ENCODE measurements at places on chromosomes 12 and 14.

DNA sequence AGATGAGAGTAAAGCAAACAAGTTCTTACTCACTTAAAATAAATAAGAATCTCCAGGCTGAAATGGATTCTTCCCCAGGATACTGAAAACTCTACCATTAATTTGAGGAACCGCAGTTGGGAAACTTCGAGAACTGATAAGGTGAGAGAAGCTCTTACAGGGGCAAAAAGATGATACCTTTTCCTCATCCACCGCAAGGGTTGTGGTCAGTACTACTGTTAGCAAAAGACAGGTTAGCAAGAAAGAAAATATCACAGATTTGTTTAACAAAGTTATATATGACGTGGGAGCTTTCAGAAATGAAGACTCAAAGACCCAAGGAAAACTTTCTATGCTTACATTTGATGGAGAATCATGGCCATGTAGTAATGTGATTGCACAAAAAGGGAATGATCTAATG lies 441.6 kb downstream of the PCNX1 start:
- DNase-seq: no peak

- no peak for DNase-seq
These were observed 178.1 kb upstream of the DDHD1 start for GRCh38 chr14:53331247-53331646.

DNA sequence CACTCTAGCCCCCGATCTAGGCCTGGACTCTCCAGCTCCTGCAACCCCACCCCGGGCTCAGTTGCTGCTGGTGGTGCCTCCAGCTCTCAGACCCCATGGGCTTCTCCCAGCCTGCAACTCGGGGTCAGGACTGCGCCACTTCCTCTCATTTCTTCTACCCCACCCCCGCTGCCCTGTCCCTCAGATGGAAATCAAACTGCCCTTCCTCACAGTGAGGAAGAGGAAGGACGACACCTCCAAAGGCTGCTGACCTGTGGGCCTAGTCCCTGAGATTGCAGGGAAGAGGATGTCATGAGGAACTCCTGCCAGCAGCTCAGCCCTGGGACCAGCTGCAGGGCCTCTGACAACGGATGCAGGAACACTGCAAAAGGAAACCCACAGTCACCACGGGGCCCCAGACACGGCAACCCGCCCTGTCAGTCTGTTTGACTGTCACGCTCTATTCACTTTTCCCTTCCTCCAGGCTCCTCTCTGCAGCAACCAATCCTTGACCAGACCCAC lies 29.3 kb upstream of the PNMA1 start:
- no peak for DNase-seq

GRCh38 chr14:68268719-68269118 lies 449.1 kb downstream of the RAD51B start:
- DNase-seq: no peak

- no peak for DNase-seq
These were observed at the start of gene TSPAN11 for GRCh38 chr12:30926243-30927221. Gene TSPAN11, plus strand, starts transcription at chr12:30926748. Its CDS starts 27,244 bp downstream, at chr12:30953992.

DNA sequence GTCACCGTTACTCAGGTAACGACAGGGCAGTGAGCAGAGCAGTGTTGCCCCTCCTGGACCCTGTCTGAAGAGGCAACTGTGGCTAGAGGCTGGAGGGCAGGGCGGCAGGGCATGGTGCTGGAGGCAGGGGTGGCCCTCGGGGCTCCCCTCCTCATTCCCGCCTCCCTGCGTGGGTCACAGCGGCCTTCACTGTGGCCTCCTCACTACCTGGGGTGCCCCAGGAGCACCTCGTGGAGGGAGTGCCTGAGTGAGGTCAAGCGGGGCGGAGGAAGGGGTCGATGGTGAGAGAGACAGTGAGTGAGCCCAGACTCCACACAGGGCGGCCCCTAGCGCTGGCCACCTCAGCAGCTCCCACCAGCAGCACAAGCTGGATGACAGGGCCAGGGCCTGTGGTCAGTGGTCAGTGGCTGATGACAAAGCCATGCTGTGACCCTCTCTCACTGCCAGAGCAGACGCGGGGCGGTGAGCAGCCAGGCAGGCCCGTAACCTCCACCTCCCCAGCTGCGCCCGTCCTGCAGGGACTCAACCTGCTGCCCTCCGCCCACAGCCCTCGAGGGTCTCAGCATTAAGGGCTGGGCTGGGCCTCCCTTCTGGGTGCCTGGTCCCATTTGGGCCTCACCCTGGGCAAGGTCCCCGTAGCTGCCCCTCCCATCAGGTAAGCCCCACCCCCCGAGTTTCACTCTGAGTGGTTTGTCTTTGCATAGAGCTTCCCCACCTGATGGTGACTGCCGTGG lies 17.8 kb downstream of the GPR132 start:
- DNase-seq: no peak

DNA sequence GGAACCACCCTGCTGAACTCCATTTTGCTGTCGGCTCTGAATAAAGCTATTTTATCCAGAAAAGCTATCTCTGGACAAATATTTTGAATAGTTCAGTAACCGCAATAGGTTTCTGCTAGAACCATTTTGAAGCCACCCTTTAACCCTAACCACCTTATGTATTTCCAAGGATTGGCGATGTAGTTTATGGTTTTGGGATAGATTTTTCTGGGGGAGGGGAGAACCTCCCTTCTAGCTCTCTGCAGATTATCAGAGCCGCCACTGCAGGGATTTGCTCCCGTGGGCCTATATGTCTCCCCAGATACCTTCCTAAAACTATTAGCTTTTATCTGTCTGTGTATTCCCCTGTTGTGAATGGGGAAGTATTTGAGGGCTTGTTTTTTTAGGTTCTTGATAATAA lies 1.8 kb upstream of the TUBA1B start:
- no peak for DNase-seq

DNA sequence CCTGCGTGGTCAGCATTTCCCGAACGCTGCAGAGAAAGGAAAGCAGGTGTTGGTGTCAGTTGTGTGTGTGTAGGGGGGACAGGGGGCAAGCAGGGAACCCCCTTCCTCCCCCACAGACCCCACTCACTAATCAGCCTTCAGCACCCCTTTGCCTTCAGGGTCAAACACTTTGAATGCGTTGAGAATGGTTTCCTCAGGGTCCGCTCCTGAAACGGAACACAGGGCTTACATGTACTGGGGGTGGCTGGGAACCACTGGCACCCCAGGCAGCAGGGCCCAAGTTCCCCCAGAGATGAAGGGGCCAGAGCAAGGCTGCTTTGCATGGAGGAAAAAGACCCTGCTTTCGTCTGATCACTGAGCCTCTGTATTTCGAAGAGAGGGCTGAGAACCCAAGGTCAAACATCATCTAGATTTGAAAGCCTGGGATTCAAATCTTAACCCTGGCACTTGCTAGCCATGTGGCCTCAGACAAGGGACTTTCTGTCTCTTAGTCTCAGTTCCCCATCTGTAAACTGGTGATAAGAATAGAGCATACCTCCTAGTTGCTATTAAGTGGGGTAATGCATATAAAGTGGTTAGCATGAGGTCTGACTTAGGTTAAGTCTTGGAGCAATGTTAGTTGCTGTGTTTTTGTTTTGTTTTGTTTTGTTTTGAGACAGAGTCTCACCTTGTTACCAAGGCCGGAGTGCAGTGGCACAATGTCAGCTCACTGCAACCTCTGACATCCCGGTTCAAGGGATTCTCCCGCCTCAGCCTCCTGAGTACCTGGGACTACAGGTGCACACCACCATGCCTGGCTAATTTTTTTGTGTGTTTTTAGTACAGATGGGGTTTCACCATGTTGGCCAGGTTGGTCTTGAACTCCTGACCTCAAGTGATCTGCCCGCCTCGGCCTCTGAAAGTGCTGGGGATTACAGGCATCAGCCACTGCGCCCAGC lies 7.0 kb downstream of the MYL2 start:
- DNase-seq: no peak

All from stimulated activated CD4-positive, alpha-beta T cell treated with anti-CD3 and anti-CD28 coated beads, Interleukin-2, amount 100 ng/mL, for 48 hours (primary cell).